Colonic mucosa (tissue), 4 donors: ENCODE measurements at places on chromosomes 16 and 17. TPM values are rescaled to one million over a fixed set of nuclear protein-coding genes. Genes with fewer than 3 reads are reported as not detected.

DNA sequence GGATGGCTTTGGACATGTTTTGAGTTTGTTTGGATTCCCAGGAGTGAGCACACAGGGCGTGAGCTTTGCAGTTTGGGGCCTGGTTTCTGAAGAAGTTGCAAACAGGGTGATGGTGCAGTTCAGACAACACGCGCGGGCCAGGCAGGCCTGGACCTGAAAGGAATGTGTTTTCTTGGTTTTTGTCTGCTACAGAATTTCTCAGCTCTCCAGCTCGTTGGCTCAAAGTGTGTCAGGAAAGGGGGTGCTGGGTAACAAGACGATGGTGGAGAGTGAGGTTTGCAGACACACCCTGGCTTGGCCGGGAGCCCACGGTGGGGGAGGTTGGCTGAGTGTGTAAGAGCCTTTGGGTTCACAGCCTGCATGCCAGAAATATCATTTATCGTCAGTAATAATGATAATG, 82.3 kb downstream of the CMIP start:
- no peak for DNase-seq
- H3K36me3 ChIP-seq, result no peaks in the 10 kb centered on the region
- H3K27me3 ChIP-seq, result no peaks in the 10 kb centered on the region

DNA sequence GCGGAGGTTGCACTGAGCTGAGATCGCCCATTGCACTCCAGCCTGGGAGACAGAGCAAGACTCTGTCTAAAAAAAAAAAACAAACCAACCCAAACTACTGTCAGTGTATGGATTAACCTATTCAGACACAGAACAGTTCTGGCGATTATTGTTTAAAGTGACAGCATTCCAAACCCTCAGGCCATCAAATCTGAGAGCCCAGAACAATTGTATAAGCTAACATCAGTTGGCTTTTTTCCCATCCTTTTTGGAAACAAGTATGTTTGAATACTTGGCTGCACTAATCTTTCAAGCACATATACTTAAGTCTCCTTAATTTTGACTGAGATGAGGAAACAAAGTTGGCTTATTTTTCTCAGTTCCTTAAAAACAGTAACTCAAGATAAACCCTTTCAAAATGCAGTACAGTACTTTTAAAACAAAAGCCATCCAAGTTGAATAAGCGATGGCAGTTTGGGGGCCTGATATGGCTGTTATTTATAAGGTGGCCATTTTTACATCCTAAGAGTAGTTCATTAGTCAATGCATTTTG, 1.4 kb downstream of the ZSWIM7 start:
- no peak overlapping the region for H3K4me3 ChIP-seq
- H3K36me3 ChIP-seq, result no peaks in the 10 kb centered on the region

DNA sequence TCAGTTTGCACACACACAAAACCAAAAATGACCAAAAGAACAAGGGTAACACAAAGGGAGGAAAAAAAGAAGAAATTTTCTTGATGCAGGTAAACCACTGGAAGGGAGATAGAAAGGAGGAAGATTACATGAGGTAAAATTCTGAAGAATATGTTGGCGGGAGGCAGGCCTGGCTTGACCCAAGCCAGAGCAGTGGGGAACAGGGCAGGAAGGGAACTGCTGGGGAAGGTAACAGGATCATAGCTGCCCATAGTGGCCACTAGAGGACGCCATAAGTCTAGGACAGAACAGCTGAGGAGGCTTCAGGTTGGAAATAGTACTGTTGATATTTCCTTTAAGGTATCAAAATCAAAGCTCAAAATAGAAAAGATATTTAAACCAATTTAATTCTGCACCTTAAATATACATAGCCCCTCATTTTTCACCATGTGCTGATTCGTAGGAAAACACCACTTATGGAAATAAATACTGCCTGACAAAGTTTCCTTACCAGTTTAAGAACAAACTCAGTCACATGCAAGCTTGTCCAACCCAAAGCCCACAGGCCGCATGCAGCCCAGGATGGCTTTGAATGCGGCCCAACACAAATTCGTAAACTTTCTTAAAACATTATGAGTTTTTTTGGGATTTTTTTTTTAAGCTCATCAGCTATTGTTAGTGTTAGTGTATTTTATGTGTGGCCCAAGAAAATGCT, 15.5 kb downstream of the VPS35 start:
- H3K27ac ChIP-seq, result no peak overlapping the region
- H3K4me1 ChIP-seq, result no peaks in the 10 kb centered on the region
- H3K36me3 ChIP-seq, result peaks cover 18% of the 10 kb centered on the region
- no peaks in the 10 kb centered on the region for H3K27me3 ChIP-seq
- no peak overlapping the region for H3K4me3 ChIP-seq

GRCh38 chr16:8850279-8850885, 18.4 kb downstream of the CARHSP1 start:
- peaks cover 4% of the 10 kb centered on the region for H3K36me3 ChIP-seq
- DNase-seq, result peak; percentile 22
- H3K27ac ChIP-seq, result no peak overlapping the region
- H3K4me3 ChIP-seq, result no peak overlapping the region
- H3K27me3 ChIP-seq, result no peaks in the 10 kb centered on the region

DNA sequence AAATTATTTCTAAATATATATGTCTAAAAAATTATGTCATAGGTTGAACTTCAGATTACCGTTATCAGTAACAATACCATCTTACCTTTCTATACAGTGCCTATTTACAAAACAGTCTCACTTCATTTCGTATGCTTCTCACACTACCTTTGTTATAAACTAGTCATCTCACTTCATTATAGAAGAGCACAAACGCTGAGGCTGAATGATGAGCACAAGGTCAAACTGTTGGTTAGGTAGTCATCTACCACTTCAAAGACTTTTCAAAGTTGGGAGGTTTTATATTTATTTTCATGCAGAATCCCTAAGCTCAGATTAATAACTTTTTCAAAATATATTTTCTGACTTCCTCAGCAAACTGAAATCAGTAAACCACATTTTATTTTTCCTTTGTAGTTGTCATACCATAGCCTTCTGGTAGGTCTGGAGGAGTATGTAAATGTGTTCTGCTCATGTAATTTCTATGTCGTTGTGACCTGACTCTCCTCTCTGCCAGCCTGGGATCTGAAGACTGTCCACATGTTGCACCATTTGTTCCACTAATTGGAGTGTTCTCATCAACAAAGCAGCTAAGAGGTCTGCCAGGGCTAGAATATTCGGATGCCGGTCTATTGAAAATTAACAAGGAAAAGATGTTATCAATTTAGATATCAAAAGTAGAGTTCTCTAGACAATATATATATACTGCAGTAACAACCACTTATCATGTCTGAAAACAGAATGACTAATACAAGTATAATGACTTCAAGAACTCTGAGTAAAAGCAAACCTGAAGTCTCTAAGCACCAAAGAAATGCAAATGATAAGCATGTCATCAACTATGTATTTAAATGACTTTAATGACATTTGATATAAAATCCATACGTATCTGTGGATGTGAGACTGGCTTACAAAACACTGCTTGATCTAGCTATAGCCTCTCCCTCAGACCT, 73.9 kb downstream of the CEP95 start:
- H3K27ac ChIP-seq, result no peak overlapping the region
- H3K4me3 ChIP-seq, result no peak overlapping the region
- no peaks in the 10 kb centered on the region for H3K27me3 ChIP-seq

DNA sequence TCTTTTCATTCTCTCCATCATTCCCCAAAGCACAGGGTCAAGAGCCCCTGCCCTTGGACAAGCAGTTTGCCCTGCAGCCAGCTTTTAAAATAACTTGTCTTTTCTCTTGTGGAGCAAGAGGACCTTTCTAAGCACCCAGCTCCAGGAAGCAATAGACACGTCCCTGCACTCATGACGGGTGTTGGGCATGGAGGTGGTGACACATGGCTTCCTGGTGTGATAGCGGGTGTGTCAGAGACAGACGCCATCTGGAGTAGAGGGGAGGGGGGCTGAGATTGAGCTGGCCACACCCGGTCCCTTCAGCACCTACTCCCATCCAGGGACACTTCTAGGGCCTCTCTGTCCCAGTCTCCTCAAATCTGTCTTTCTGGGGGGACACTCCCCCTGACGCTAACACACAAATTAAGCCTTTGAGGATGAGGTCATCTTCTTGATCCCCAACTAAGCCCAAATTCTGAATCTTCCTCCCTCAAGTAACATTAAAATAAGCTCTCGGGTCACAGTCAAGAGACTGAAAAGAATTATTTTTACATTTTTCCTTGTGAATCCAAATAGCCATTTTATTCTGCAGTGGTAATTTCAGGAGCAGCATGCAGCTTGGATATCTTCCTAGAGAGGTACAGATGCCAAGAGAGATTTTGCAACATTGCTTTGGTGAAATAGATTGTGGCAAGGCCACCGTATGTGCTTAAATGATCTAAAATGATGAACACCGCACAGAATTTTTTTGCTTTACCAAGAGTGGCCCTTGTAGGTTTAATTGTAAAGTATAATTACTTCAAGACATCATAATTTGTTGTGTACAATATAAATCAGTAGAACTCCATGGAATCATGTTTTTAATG, 216.6 kb upstream of the IRX3 start:
- peak; percentile 38 for DNase-seq
- no peak overlapping the region for H3K4me3 ChIP-seq
- H3K36me3 ChIP-seq, result no peaks in the 10 kb centered on the region

DNA sequence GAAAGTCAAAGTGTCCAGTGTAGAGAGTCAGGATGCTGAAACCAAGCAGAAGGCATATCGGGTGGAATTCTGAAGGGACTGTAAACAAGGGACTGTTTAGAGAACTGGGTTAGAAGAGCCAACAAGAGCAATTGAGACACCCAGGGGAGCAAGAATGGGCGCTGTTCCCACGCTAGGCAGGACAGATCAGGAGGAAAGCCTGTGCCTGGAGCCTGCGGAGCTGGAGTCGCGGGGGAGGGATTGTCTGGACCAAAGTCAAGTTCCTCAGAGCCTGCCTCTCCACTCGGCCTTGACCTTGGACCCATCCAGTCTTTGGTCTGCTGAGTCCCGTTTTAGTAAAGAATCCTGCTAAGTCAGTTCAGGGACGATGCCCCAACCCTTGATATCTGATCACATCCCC, 14.7 kb upstream of the KLHL36 start:
- H3K27ac ChIP-seq, result no peak overlapping the region
- no peaks in the 10 kb centered on the region for H3K4me1 ChIP-seq
- H3K4me3 ChIP-seq, result no peak overlapping the region
- no peaks in the 10 kb centered on the region for H3K36me3 ChIP-seq
- no peak for DNase-seq
- H3K27me3 ChIP-seq, result no peaks in the 10 kb centered on the region

Gene ARHGDIG
- 1.8 TPM for total RNA-seq

Gene FADS6
- 18.4 TPM for total RNA-seq

Gene CCL11
- 10.9 TPM for total RNA-seq
